ENCODE measurements at places on chromosomes 6 and 20.
A peak's percentile ranks its signal among the peaks of the same experiment; 100 is the strongest.

GRCh38 chr20:32507998-32508774 lies 76.9 kb downstream of the NOL4L start:
- DNase-seq, result no peak

GRCh38 chr6:146289816-146290588 lies 253.6 kb upstream of the RAB32 start:
- no peak for DNase-seq

- no peak for DNase-seq
Measured at GRCh38 chr6:6969761-6970223, 138.0 kb upstream of the RREB1 start.

GRCh38 chr6:4644996-4645395 lies 131.2 kb upstream of the CDYL start:
- DNase-seq, result no peak

DNA sequence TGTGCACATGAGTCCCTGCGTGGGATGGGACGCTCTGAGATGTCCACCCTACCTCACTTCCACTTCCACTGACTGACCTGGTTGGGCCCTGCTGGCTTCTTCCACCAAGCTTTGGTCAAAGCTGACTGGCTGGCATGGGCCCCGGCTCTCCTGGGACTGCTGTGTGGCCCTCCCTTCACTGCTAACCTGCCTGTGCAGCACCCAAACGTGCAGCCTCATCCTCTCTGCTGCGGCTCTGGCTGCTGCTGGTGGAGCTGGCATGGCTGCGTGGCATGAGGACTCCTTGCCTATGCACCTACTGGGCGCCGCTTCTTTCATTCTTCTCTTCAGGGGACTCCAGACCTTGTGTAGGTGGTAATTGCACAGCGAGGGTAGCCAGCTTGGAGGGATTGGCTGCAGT lies 18.7 kb upstream of the IP6K3 start:
- no peak for DNase-seq

DNA sequence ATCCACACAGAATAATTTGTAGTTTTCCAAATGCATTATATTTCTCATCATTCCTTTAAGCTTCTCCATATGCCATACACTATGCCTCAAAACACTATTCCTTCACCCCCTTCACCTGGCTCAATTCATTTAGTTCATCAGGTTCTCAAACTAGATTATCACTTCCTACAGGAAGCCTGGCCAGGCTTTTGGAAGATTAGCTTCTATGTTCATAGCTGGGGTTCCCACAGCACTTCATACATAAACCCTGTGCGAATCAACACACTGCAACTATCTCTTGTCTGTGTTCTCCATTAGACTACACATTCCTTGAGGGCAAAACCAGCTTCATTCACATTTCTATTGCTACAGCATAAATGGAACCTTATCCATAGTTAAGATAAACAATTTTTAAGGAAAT lies 40.5 kb upstream of the PLN start:
- DNase-seq, result no peak

GRCh38 chr6:157240059-157240959 lies 83.0 kb downstream of the TMEM242 start:
- DNase-seq, result peak; percentile 94

- DNase-seq, result no peak
Measured at GRCh38 chr6:105578179-105578707, 175.4 kb upstream of the PREP start.

DNA sequence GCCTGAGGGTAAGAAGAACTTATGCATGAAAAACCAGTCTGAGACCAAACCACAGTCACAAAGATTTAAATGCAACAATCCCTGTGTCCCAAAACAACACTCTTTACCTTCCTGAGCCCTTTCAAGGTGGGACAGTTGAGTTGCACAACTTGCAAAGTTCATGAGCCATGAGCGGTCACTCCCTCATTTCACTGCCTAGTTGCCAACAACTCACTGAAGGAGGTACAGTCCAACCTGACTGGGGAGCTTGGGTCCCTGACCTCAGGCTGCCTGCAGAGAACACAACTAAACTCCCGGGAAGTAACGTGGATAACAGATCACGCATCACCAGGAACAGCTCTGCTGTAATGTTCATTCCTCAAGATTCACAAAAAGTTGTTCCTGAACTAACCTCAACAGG lies 69.4 kb downstream of the MBOAT1 start:
- no peak for DNase-seq

- no peak for DNase-seq
Measured at GRCh38 chr20:23034721-23035671, at the start of gene SSTR4. SSTR4 (plus strand) TSS chr20:23035312; CDS start chr20:23035484, 172 bp downstream.

GRCh38 chr6:111764238-111765175 lies 108.7 kb downstream of the FYN start:
- DNase-seq, result no peak

- peak; percentile 77 for DNase-seq
Measured at GRCh38 chr6:24431045-24431451, 28.3 kb downstream of the MRS2 start.

- peak; percentile 51 for DNase-seq
Measured at GRCh38 chr6:161272635-161273273, 1.1 kb downstream of the AGPAT4 start.

DNA sequence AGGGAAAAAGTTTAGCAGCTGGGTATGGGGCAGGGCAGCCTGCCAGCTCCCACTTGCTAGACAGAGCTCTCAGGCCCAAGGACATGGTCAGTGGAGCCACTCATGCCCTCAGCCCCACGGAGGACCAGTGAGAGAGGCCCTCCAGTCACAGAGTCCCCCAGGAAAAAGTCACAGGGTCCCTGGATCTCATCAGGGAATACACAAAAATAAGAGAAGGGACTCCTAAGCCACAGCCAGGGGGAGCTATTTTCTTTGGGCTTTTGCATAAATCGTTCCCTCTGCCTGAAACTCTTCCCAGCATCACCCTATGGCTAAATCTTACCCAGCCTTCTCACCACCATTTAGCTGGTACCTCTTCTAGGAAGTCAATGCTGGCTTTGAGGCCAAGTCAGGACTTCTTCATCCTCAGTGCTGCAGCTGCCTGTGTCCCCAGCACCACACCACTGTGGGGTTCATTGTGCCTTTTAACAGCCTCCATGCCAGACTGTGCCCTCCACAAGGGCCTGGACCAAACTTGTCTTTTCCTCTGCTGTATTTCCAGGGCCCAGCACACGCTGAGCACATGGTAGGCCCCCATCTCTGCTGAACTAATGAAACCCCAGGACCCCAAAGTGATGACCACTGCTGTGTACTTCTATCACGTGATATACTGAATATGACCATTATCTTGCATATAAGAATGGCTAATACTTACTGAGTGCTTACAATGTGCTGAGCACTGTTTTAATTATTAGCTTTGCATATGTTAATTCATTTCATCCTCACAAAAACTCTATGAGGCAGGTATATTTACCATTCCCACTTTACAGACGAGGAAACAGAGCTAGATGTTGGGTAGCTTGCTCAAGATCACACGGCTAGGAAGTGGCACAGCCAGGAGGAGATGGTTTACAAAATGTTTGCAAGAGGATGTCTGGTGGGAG lies 2.0 kb downstream of the ZNF335 start:
- DNase-seq, result peak; percentile 93

GRCh38 chr6:79196912-79197311 lies 37.6 kb downstream of the HMGN3 start:
- DNase-seq, result no peak
